Astrocyte of the cerebellum (primary cell): ENCODE measurements at places on chromosomes 1 and 21.
A peak's percentile ranks its signal among the peaks of the same experiment; 100 is the strongest.

DNA sequence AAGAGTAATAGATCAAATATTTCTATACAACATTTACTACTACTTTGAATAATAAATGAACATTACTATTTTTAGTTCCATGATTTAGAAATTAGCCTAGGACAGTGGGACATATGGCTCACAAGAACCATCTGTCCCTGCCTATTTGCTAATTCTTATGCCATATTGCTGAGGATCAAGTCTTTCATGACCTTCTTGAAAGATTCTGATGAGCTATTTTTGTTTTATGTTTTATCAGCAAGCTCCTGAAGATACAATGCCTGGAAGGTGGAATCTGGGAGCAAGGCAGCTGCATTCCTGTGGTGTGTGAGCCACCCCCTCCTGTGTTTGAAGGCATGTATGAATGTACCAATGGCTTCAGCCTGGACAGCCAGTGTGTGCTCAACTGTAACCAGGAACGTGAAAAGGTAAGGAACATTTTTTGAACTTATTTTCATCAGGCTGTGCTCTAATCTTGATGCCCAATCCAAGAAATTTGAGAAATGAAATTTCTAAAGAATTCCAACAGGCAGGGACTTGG is 326.7 kb downstream of the PAPPA2 start:
- DNase-seq = peak; percentile 19

GRCh38 chr21:32392880-32393676 is at the start of gene URB1:
Gene URB1 (minus strand): TSS chr21:32393012. CDS start chr21:32392910, 102 bp downstream.
- DNase-seq = no peak

GRCh38 chr1:231563247-231563646 is 34.8 kb downstream of the TSNAX start:
- no peak for DNase-seq

DNA sequence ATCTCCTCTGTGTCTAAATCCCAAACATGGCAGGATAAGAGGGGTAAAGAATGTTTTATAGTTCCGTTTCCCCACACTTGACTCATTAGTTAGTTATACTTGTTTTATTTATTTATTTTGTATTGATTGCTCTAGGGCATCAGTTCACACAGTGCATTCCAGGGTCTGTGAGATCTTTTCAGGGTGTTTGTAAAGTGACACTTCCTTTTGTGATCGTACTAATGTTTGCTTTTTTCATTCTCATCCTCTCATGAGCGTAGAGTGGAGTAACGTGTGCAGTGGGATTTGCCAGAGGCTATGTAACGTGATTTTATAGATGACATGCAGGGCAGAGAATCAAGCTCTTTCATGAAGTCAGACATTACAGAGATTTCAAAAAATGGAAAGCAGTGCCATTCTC is 103.2 kb downstream of the SCCPDH start:
- DNase-seq = no peak
